Activated naive CD4-positive, alpha-beta T cell (primary cell): ENCODE measurements at places on chromosomes 16 and 17.

DNA sequence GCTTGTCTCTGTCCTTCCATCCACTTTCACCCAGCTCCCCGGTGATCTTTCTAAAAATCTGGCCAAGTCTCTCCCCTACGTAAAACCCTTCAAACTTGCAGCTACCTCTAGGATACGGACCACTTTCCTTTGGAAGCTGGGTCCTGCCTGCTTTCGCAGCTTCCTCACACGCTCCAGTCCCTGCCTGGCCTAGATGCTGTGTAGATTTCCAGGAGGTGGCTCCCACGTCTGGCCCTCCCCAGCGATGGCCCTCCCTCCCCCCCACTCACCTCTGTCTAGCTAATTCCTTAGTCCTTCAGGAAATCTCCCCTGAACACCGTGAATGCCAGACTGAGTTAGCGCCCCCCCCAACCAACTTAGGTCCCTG lies 579 bp upstream of the LRRC59 start:
- no peak for DNase-seq

DNA sequence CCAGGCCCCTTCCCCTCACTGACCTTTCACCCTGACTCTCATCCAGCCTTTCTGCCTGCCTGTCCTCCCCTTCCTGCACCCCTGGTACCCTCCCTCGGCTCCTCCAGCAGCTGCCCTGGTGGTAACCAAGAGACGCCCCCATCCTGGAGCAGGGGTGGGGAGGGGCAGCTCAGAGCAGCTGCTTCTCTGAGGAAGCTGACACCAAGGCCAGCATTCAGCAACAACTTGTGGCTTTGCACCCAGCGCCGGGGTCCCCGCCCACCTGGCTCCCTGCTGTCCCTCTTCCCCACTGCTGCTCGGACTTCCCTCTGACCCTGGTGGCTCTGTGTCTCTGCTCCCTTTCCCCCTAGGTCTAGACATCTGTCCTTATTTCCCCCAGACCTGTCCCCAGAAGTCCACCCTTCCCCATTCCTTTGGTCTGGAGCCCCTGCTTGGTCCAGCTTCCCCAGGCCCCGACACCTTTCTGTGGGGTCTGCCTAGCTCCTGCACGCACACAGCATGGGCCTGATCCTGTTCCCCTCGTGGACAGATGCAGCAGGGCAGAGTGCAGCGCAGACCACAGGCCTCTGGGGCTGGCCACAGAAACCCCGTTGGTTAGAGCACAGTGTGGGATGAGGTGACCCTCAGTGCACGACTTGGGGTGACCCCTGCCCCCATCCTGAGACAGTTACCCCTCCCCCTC lies 1.2 kb upstream of the ATP2A1 start:
- DNase-seq: no peak

DNA sequence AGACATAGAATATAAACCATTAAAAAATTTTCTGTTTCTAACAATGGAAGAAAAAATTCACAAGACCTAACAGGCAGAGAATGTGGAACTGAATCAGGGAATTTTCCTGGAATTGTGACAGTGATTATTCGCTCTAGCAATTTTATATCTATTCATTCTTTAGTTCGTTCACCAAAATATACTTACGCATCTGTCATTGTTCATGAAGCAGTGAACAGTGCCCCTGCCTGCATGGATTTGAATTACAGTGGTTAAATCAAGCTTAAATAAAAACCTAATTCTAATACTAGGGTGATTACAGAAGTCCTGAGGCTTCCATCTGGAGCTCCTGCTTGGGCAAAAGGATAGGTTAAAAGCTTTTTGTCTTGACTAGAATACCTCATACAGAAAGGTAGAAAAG lies 48.6 kb downstream of the ABCA8 start:
- DNase-seq: no peak

DNA sequence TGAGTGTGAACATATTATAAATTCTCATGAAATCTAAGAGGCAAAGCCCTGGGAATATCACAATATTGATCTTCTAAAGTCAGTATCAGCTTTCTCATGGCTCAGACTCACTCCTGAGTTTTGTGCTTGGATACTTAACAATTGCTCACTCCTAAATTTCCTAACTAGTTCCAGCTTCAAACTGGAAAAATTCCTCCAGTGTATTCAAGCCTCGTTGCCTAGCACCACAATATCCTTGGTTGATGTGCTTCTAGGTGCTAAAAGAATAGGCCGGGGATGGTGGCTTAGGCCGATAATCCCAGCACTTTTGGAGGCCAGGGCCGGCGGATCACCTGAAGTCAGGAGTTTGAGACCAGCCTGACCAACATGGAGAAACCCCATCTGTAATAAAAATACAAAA lies 62.5 kb downstream of the XYLT1 start:
- no peak for DNase-seq

DNA sequence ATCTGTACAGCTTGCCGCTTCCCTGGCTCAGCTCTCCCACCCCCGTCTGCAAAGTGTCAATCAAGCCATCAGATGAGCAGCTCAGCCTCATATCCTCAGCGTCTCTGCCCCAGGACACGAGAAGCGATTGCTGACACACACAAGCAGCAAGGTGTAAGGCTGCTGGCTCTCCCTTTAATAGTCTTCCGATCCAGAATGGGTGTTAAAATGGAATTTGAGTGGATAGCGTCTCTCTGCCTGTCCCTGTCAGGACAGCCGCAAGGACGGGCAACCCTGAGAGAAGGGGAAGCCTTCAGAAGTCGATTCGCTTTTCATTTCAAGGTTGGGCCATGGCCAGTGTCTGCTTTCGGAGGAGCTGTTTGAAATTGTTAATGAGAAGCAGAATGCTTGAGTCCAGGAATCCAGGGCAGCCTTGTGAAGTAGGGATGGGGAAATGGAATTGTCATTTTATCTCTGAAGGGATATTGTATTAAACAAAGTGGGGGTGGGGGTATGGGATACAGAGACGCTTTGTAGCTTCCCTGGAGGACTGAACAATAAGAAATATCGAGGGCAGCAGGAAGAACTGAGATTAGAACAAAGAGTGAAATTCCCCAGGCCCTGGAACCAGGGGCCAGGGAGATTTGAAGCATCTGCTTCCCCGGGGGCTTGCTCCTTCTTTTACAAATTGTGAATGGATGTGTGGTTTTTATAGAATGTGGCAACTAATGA lies 4.7 kb upstream of the PIPOX start:
- no peak for DNase-seq
